Urothelium cell line (cell line): ENCODE measurements at places on chromosomes 12 and 14.

- DNase-seq, result no peak
Measured at GRCh38 chr12:80419644-80420043, 24.4 kb upstream of the PTPRQ start.

- DNase-seq, result no peak
Measured at GRCh38 chr12:76782526-76782925, 18.6 kb downstream of the ZDHHC17 start.

DNA sequence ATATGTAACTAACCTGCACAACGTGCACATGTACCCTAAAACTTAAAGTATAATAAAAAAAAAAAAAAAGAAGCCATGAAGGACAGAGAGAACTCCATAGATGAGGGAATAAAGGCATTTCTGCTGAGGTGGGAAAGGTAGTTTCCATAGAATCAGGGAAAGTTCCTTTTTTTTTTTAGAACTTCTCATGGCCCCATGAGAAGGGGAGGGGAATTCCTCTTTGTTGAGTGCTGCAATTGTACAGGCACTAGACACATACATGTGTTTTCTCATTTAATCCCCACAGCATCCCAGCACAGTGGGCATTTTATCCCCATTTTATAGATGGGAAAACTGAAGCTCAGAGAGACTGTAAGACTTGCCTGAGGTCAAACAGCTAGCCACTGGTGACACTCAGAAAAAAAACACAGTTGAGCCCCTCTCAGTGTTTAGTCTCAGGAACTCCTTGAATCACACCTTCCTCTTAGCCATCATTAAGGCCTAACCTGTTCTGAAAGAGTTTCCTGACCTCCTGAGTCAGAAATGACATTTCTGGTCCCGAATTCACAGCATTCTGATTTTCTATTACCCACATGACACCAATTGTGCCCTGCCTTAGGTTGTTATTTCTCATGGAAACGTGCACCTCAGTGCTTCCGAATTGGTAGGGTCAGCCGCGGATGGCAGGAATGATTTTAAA is 189.3 kb upstream of the G2E3 start:
- DNase-seq, result no peak

DNA sequence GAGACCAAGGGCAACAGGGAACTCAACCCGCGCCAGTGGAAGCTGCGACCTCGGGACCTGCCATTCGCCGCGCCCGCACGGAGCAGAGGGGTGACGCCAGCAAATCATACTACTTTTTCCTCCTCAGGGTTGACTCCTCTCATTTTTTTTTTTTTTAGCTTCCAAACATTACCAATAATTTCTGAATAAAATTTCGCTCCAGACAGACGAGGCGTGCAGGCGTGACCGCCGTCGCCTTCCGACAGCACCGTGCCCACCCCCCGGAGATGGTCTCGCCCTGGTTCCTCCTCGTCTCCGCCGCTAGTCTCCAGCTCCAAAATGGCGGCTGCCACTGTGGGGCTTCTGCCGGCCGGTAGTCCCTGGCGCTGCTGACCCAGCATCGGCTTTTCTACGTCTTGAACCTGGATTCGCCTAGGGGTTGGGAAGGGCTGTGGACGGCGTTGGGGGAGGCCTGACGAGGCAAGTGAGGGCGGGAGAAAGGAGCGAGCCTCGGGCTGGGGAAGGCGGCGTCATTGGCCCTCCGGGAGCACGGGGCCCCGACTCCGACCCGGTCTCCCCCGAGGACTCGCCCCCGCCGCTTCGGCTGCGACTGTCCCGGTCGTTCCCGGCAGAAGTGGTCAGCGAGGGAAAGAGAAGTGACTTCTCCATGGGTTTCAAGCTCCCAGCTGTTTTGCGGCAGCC is at the start of the genes CPSF2 and NDUFB1:
Gene CPSF2, plus strand, starts transcription at position 300 of the 681 bp plus-strand sequence. CDS start 9,016 bp downstream, outside the sequence.
Gene NDUFB1, minus strand, starts transcription at position 37 of the 681 bp plus-strand sequence. CDS start 4,069 bp downstream, outside the sequence.
- DNase-seq, result peak; percentile 85

- no peak for DNase-seq
Measured at GRCh38 chr12:121860257-121860656, 1.6 kb upstream of the HPD start.

DNA sequence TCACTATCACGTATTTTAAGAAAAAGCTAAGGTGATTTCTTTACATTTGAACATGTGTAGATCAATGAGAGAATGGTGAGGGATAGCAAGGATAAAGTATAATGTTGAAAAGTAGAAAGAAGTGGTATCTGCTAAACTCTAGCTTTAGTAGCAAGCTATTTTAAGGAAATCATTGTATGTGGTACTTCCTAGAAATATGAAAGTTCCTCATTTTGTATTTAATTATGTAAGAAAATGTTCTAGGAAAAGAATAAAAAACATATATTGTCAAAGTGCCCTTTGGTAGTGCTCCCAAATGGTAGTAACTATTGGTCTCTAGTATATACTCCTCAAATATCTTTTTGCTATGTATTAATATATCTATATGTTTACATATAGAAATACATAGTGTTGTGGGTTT is 35.7 kb downstream of the RAB21 start:
- DNase-seq, result no peak

- peak; percentile 53 for DNase-seq
Measured at GRCh38 chr12:63400718-63401117, 249.7 kb upstream of the AVPR1A start.

DNA sequence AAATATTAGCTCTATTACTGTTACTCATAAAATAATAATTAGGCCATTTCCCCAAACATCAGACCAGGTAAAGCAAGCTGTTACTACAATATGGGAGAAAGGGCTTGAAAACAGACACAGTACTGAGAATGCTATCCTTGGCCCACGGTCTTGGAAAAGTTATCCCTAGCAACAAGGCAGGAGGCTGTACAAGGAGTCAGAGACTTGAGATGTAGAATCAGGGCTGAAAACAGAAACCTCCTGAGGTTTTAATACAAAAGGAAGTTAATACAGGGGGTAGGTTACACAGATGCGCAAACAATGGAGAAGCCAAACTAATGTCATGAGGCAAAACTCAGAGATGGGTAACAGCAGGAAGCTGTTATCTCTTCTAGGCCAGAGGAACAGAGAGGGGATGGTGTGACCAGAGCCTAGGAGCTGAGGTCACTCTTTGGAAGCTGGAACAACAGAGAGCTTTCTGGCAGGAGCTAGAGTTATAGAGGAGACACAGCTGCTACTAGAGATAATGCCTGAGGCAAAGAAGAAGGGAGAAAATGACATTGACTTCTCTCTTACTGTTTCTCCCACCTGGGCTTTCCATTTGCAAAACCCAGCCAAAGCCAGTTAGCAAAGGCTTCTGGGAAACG is 248.8 kb downstream of the SUDS3 start:
- DNase-seq, result no peak

DNA sequence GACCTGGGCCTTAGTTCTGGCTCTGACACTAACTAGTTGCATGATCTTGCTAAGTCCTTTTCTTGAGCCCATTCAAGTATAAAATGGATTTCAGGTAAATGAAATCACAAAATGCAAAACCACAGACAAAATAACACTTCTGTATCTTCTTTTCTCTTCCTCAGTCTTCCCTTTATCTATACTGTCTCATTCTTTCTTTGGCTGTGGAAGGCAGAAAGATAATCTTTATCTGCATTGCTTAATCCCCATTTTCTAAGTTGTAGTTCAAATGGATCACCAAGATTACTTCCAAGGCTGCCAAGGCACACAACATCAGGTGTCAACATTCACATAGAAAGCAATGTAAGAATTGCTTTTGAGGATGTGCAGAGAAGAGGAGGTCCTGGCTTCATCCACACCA is 30.3 kb downstream of the TESPA1 start:
- DNase-seq, result no peak

GRCh38 chr12:14402697-14403096 is 37.2 kb downstream of the ATF7IP start:
- DNase-seq, result no peak

DNA sequence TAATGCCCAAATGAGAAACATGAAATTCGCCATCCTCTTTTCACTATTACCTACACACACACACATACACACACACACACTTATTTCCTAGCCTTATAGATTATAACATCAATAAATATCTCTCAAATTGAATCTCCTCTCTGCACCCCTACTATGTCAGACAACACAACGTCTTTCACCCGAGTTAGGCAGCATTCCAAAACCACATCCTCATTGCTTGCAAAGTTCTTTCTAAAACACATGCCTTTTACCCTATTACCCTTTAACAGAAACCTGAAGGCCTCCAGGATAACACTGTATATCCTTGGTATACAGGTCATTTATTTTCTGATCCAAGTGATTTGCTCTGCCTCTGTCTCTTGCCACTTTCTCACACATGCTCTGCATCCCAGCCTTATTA is 56.3 kb downstream of the KCNH5 start:
- DNase-seq, result peak; percentile 54

GRCh38 chr12:104578453-104578852 is 121.7 kb downstream of the CHST11 start:
- DNase-seq, result peak; percentile 50

DNA sequence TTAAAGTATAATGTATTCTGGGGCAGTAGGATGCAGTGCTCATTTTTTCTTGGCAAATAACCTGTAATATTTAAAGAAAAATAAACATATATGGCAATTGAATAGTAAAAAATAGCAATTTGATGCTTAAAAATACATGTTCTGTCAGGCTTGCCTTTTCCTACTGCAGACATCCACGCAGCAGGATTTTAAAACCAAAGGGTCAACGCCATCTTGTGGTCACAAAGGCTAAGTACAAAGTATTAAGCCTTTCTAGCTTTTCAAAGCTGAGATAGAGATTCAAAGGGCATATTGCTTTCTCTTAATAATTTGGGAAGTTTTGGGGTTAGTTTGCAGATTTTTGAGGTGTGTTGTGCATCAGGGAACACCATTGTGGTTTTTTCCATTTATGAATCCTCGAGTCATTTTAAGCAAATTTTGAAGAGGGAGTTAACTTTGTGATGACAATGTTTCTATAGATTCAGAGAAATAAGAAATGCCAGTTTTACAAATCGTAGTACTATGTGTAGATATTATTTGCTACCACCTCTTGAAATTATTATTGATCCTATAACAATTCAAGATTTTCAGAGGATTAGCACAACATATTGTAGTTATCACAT is 4.7 kb upstream of the CCER1 start:
- no peak for DNase-seq

DNA sequence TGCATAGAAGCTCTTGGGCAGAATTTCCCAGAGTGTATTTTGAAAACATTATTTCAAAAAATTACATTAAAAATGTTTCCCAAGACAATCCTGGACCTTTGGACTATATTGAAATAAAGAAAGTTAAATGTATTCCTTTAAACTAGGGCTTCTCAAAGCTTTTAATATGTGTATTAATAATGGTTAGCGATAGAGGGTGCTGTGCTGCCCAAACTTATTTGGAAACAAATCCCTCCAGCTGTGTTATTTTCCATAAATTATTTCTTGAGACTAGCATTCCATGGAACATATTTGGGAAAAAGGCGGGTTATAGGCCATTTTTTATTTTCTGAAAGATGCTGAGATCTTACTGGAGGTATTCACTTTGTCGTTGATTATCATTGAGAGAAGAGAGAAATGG is 397.8 kb upstream of the MIS18BP1 start:
- DNase-seq, result no peak

DNA sequence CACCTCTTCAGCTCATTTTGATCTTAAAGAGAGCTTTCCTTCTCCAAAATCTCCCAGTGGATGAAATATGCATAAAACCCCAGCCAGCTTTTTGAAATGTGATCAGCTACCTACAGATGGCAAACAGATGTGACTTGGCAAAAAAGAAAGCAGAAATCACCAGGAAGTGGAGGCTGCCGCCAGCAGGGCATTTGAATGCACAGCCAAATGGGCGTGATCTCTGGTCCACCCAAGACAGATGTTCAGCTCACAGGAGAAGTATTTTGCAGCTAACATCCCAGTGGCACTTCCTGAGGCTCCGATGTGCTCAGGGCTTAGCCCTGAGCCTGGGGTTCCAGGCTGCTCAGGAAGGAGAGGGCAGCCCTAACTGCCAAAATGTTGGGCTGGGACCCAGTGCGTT is 78.3 kb downstream of the LGMN start:
- DNase-seq, result no peak

- DNase-seq, result no peak
Measured at GRCh38 chr14:23722675-23723074, 86.5 kb downstream of the DHRS2 start.

GRCh38 chr14:85907536-85907935 is 377.6 kb downstream of the FLRT2 start:
- no peak for DNase-seq

DNA sequence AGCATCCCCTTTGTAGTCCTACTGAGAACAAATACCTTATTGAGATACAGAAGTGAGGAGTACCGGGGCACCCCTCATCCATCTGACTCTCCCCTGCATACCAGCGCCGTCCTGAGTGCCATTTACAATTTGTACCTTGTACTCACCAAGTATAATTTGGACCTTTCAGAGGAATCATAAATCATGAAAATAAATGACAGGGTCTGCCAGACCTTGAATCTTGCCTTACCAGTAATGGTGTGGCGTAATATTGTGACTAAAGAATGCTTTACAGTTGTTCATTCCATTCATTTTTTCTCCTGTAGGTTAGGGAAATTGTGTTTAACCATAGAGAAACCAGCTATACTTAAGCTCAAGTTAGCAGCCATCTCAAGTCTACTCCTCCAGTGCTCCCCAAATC is 243.7 kb upstream of the RGS6 start:
- no peak for DNase-seq

GRCh38 chr14:55752580-55753390 is 172.8 kb downstream of the KTN1 start:
- peak; percentile 64 for DNase-seq

- DNase-seq, result no peak
Measured at GRCh38 chr14:99202516-99202915, 69.5 kb downstream of the BCL11B start.

- DNase-seq, result no peak
Measured at GRCh38 chr14:71355324-71356201, 448.3 kb downstream of the PCNX1 start.

DNA sequence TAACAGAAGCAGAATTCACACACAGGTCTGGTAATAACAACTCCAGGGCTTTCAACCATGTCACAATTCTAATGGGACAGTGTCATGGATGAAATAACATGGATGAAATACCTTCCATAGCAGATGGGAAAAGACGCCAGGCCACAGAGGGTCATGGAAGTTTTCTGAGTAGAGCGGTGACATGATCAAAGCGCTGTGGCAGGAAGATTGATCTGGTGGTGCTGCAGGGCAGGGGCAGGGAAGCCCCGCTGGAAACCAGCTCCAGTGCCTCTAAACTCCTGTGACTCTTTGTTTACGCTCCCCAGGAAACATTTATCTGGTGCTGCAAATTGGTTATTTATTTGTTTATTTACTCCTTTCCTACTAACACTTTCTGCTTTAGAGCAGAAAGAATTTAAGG is 108.3 kb upstream of the HMGA2 start:
- DNase-seq, result no peak

- DNase-seq, result no peak
Measured at GRCh38 chr12:26233631-26234030, 38.3 kb downstream of the SSPN start.

GRCh38 chr12:92928421-92928961 is 604 bp downstream of the EEA1 start:
- DNase-seq, result peak; percentile 25

GRCh38 chr14:75837151-75837787 is 144.5 kb downstream of the TGFB3 start:
- no peak for DNase-seq
